ENCODE measurements at places on chromosomes 6 and 20. TPM values are rescaled to one million over a fixed set of nuclear protein-coding genes. Genes with fewer than 3 reads are reported as not detected.

BPIFB2 gene
- not detected for polyA plus RNA-seq

SCRT2 gene
- not detected for polyA plus RNA-seq

SLC16A10 gene
- 0.15 TPM for polyA plus RNA-seq

HAO1 gene
- not detected for polyA plus RNA-seq

GNAS-AS1 gene
- not detected for polyA plus RNA-seq

- DNase-seq = peak; percentile 49
Observed at GRCh38 chr20:4886771-4887527, 114.4 kb downstream of the SLC23A2 start.

DNA sequence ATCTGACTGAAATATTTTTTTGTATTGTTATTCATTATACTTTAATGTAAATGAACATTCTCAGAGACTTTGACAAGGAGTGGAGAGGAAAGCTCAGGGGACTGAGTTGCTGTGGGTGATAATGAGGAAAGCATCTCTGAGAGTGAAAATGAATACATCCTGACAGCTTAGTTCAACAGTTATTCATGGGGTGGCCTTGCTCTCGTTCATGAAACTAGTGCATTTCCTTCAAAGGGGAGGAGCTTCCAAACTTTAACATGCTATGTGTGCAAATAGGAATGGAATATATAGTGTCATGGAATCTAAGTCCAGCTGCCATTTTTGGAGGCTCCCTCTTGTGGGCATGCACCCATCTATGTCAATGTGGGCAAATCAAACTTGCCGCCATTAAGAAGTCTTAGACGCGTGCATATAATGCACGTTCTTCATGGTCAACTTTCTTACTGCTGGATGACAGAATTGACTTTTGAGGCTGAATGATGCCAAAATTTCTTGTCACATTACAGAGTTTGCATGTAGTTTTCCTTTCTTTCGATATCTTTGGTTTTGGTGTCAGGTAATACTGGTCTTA is 124.3 kb upstream of the TMEM170B start:
- no peak for DNase-seq

- DNase-seq = no peak
Observed at GRCh38 chr6:144248476-144249301, 36.4 kb upstream of the UTRN start.

DNA sequence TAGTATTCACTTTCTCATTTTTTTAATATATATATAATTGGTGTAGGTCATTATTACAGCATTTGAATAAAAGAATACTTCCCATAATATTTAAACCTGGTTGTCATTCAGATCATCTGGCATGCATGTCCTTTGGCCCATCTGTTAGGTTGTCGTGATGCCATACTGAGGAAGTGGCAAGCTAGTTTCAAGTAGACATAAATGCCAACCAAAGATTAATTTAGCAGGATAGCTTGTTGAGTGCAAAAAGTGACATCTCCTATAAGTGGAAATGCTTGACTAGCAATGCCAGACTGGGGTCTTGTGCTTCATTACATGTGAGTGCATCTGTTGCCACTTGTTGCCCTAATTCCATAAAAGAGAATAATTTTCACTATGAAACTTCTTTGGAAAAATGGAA is 1044.7 kb downstream of the GRIK2 start:
- DNase-seq = no peak

- peak; percentile 33 for DNase-seq
Observed at GRCh38 chr6:43246301-43247113, 3.2 kb downstream of the TTBK1 start.

- DNase-seq = no peak
Observed at GRCh38 chr20:20138301-20139064, 86.2 kb downstream of the CFAP61 start.

DNA sequence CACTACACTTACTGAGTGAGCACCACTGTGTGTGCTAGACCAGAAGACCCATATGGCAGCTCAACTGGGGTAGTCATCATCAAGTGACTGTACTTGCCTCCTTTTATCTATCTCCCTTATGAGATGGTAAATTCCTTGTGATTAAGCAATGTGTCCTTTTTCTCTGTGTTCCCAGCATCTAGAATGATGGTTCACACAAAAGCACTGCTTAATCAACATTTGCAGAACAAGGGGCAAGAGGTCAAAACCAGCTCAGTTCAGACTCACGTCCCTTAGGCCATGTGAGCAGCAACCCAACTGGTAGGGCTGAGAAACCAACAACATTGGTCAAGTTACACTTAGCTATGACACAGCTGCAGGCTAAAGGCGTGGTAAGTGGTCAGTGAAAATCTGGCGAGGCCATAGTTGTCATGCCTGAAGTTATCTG is 10.0 kb downstream of the TRAM2 start:
- no peak for DNase-seq

DNA sequence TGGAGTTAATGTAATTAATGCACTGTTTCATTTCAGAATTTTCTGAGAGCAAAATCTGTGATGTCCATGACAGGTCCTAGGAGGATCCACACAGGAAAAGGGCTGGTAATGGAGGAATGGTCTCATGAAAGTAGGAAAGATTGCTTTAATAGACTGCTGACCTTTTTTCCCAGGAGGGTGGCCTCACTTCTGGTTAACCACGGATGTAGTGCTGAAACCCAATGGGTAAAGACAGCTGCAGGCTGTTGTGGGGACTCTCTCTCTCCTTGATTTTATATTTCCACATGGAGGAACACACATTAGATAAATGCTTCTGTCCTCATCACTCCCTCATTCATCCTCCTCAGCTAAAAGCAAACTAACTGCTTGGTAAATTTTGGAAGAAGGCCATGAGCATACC is 23.6 kb upstream of the RIPOR2 start:
- no peak for DNase-seq

- DNase-seq = no peak
Observed at GRCh38 chr20:49937027-49937929, 1.1 kb downstream of the RNF114 start.

GRCh38 chr6:133115946-133116345 is 125.2 kb upstream of the EYA4 start:
- DNase-seq = no peak

GRCh38 chr20:4483486-4483885 is 238.2 kb upstream of the PRND start:
- DNase-seq = peak; percentile 6

GRCh38 chr20:18223409-18223808 is 64.9 kb upstream of the ZNF133 start:
- DNase-seq = no peak

DNA sequence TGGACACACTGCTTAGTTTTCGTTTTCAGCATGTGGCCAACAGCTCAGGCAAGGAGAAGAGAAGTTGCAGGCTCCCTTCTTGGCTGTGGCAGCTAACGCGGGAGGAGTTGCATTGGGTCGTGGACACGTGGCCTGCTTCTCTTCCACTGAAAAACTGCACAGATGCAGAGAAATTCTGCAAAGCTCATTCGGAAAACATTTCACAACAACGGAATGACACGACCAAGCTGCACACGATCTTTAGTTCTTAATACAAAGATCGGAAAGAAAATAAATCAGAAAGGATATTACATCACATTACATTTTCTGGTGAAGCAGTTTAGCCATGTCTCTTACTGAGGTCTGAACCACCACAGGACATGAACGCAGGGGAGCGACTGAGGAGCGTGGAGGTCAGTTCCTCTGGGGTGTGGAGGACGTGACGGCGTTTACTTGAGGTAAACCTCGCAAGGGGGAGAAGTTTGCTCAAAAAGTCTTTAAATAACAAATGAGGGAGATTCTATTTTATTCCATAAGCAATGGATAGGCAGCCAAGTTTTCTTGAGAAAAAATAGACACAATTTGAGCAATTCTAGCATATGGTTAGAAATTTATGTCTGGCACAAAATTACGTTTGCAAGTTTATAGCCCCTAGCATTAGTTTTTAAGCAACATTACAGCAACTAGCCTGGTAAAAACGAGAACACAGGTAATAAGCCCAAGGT is 178.3 kb downstream of the THBS2 start:
- no peak for DNase-seq

- no peak for DNase-seq
Observed at GRCh38 chr6:155408981-155409380, 46.7 kb downstream of the NOX3 start.

DNA sequence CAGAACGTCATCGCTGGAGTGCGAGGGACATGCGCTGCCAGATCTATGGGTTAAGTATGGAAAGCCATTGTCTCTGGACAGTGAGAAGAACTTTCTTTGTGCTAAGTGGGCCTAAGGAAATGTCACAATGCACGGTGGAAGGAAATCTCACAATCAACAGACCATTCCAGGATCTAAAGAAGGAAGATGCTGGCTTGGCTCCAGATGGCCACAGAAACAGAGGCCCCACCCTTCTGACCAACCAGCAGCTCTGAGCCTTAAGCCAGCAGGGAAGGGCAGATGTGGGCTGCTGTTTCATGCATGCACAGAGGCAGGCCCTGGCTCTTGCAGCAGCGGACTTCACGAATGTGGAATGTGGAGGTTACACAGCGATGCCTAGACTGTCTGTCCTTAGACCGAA is 156.3 kb downstream of the SOBP start:
- no peak for DNase-seq
